Thoracic aorta (tissue), 2 donors: ENCODE measurements at places on chromosomes 5 and 9.

GRCh38 chr5:16842896-16843295 is 93.2 kb downstream of the MYO10 start:
- no peak for DNase-seq

DNA sequence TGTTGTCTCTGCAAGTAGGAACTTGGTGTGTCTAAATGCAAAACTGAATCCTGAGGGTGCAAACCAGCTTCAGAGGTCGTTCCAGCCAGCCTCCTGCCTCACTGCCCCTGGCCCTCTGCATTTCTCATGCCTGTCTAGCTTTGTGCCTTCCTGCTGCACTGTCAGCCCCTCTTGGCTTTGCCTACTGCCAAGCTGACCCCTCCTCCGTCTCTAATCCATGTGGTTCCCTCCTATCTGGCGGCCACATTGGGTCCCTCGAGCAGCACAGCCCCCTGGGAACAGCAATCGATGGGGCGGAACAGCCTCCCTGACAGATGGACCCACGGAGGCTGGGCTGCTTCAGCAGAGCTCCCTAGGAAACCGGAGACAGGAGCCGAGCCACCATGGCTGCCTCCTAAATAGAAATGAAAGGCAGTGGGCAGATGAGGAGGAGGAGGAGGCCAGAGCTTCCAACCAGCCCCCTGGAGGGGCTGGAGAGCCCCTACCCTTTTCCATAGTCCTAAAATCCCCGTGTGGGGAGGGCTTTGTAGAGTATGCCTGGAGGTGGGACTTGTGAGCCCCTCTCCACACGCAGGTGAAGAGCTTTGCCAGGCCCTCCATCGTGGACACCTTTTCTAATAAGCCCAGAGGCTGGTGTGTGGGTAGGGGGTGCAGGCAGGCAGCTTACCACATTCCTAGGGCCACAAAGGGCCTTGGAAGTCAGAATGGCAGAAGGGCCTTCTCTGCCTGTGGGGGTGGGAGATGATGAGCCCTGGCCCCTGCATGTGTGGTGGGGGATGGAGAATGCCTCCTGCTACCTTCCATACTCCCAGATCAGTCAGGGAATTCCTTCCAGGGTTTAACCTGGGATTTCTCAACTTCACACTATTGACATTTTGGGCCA is 9.2 kb upstream of the CXXC5 start:
- no peak for DNase-seq

DNA sequence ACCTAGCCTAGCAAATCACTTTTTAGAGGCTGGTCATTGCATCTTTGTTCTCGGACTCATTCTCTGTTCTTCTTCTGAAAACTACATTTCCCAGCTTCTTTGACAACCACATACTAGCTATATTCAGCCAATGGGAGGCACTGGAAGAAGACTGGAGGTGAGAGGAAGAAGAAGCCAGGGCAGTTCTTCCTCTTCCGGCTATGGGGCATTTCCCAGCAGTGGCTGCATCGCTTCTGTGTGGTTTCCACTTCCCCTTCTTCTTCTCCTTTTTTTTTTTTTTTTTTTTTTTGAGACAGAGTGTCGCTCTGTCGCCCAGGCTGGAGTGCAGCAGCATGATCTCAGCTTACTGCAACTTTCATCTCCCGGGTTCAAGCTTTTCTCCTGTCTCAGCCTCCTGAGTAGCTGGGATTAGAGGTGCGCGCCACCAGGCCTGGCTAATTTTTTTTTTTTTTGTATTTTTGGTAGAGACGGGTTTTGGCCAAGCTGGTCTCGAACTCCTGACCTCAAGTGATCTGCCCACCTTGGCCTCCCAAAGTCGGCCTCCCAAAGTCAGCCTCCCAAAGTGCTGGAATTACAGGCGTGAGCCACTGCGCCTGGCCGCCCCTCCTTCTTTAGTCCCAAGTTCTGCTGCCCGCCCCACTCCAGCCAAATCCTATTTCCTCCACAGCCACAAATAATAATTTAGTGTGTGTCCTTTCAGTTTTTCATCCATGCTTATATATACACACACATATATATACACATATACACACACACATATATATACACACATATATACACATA is 6.9 kb upstream of the UBAP1 start:
- DNase-seq, result no peak

DNA sequence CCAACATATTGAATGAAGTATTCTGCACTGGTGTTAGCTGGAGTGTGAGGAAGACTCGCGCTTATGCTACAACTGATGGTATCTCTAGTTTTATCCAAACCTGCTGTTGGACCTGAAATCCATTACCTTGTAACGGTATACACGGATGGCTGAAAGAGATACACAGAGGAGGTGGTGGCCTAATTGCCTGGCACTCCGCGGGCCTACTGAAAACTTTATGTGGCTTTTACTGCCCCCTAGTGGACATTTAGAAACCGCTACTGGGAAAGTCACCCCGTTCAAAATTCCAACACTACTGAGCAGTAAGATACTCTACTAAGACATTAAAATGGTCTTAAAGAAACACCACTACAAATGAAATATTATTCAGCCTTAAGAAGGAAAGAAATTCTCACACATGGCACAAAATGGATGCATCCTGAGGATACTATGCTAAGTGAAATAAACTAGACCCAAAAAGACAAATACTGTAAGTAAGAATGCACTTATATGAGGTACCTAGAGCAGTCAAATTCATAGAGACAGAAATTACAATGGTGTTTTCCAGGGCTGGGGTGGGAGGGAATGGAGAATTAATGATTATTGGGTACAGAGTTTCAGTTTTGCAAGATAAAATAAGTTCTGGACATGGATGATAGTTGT is 100.4 kb downstream of the TTLL11 start:
- DNase-seq, result no peak

GRCh38 chr5:129120158-129120581 is 25.6 kb downstream of the ISOC1 start:
- no peak for DNase-seq

DNA sequence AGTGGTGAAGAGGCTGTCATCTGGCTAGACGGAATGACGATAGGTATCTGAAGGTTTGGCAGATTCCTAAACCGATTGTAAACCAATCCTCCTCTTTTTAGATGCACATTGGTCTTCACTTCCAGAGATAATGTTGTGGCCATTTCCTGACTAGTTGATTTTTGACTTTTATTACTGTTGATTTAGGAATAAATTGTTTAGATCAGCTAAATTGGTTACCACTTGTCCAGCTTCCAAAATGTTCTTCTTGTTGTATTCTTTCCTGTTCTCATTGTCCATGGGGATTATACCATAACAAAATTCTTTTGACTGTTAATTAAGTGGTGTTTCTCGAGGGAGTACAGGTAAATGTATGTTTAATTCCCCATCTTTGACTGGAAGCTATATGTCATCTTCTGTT is 119.7 kb downstream of the MACROH2A1 start:
- DNase-seq, result no peak

DNA sequence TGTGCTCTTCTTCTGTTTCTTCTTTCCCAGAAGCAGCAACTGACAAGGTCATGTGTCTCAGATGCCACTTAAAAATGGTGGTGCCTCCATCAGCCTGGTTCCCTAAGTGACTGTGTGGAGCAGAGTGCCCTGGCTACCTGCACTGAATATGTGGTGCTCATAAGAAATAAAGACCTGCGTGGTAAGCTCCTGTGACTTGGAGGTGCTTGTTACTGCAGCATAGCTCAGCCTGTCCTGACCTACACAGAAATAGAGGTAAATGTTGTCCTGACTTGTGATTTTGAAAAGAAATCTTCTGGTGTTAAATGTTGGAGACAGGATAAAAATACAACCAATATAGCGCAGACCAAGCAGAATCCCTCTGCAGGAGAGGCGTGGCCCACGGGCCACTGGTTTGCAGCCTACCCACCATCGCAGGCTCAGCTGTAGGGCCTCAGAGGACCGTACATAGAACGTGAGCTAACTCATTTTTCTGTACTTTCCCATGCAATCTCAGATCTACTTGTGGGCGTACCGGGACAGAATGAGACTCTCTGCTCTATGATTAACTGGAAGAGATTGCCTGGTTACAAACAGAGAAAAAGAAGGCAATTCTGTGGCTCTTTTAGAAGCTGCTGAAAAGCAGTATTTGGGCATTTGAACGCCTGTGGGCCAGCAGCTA is 79.4 kb upstream of the UNC5A start:
- DNase-seq, result no peak

DNA sequence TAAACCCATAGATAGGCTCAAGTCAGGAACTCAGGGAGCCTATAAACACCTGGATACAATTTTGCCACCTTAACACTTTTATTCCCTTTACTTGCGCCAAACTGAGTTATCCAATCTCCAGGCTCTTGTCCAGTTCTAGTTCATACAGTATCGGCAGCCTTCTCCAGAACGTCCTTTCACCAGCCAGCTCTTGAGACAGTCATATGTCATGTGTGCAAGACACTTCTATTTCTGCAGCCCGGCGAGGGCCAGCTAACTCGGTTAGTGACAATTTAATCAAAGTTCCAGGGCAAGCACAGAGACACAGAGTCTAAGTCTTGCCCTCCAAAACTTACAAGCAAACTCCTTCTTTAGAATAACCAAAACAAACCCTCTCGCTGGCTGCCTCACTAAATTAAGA is 12.9 kb downstream of the ABCA1 start:
- DNase-seq, result no peak

GRCh38 chr5:54764102-54765090 is 221.0 kb downstream of the ESM1 start:
- no peak for DNase-seq

- no peak for DNase-seq
Observed at GRCh38 chr5:175548626-175549311, 70.4 kb downstream of the SFXN1 start.

DNA sequence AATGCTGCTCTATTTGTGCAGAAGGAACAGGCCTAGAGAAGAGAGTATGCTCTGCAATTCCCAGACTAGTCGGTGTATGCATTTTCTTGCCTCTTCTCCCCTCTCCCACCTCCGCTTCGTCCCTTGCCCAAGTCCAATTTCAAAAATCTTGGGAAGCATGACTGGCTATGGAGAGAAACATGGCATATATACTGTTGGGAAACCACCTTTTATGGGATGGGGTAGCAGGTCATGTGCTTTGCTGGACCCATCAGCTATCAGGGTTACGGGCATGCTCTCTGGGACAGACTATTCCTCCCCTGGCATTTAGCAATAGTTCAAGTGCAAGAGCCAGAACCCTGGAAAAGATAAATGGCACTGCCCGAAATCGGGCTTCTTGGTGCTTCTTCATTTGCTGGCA is 12.0 kb downstream of the ISL1 start:
- no peak for DNase-seq

DNA sequence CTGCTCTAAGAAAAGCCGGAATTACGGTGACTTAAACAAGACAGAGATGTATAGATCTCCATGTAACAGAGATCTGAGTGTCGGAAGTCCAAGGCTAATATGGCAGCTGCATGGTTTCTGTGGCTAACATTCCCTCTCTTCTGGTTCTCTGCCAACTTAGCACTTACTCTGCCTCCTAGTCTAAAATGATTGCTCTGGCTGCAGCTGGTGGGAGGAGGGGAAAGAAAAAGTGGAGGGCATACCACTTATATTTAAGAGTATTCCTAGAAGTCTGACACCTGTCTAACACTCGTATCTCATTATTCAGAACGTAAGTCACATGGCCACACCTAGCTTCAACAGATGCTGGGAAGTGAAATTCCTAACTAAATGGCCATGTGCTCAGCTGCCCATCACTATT is 551.5 kb upstream of the TLE4 start:
- no peak for DNase-seq

DNA sequence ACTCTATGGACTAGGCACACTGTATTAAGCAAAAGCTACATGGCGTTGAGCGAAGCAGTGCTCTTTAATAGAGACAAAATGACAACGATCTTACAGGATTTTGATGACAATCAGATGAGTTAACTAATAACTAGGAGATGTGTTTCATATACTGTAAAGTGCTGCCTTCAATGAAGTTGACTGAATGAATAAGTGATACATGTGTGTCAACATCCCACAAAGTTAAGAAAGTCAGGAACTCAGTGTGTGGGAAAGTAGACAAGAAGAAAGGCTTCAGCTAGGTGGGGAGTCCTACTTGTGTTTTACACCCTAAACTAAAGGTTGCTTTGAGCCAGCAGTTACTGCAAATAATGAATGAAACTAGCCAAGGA is 79.6 kb downstream of the PAPPA start:
- DNase-seq, result no peak

GRCh38 chr5:72848474-72849428 is 32.3 kb downstream of the TNPO1 start:
- DNase-seq, result peak; percentile 8

DNA sequence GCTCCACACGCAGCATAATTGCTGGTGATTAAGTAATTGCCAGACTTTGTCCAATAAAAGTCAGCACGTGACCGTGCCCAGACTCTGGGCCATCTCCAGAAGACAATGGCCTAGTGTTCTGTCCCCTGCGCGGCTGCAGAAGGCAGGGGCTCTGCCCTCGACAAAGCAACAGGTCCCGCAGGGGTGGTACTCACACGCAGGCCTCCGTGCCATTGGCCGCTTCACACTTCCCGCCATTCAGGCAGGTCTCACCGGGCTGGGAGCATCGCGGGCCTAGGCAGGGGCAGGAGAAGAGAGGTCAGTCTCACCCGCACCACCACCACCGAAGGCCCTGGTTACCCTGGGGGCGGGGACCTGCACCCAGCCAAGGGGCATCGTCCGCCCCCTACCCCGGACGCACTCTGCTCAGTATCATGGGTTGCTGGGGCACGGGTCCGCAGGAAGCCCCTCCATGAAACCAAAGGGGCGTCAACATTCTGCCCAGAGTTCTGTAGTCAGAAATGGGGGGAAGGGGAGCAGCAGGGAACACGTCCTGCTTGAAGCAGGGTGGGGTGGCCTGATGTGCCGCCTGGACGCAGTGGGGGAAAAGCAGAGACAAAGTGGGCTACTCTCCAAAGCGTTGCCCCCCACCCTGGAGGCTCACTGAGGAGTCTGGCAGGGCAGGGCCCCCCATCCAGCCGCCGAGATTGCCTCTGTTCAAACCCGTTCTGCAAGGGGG is 1.9 kb downstream of the NOTCH1 start:
- no peak for DNase-seq

DNA sequence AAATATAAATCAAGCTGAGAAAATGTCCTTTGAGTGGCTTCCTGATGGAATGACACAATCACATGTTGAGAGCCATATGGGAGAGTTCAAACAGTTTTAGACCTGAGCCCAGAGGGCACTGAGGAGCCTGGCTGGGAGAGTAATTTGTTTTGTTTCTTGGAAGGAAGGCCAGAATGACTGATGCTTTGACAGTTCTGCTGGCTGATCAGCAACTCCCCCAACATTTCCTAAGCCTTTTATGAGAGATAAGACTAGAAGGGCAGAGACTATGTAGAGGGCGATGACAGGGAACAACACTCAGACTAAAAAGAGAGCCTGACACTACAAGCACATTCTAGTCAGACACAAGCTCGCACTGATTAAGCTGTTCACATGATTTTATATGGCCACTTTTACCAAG is 169.2 kb downstream of the COX7C start:
- DNase-seq, result no peak

DNA sequence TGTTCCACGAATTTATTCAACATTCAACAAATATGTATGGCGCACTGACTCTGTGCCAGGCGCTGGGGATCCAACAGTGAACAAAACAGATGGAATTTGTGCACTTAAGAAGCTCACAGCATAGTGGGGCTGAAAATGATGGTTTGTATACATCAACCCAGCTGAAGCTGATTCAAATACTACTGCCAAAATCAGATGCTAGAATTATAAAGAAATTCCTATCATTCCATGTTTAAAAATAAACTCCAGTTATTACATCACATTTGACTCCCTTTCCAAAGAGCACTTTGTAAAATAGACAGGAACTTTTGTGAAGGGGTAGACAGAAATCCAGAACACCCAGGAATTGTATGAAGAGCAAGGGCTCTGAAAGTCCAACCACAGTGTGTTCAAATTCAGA is 54.1 kb downstream of the ZNF608 start:
- no peak for DNase-seq

- no peak for DNase-seq
Observed at GRCh38 chr9:105191508-105192121, 52.8 kb upstream of the SLC44A1 start.

- no peak for DNase-seq
Observed at GRCh38 chr5:148849461-148849860, 23.1 kb downstream of the ADRB2 start.
